ENCODE measurements at places on chromosomes 2 and 18.

DNA sequence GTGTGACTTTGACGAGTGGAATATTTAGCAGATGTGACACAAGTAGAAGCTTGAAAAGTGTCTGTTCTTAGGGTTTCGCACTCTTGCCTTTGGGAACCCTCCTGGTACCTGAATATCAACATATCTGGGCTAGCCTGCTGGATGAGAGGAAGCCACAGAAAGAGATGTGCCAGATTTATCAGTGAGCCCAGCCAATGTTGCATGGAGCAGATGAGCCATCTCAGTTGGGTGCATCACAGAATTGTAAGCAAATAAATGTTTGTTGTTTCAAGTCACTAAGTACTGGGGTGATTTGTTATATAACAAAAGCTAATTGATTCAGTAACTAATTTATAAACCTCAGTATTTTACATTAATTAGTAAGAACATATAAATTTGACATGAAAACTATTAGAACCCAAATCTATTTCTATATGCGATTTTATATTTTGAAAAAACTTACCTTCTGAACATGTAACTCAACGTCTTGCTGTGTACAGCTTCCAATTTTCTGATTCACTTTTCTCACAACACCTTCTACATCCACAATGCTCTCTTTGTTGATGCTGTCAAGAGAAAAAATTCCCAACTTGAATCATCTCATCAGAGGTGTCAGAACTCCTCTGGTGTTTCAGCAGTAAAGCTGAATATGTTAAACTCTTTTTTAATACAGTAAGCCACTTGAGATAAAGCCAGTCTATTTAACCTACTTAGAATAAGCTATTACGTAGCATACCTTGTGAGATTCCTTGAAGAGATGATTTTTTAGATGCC, 42.3 kb downstream of the DARS1 start:
- no peak for DNase-seq

GRCh38 chr2:7962161-7962560, 719.7 kb upstream of the ID2 start:
- no peak for DNase-seq

DNA sequence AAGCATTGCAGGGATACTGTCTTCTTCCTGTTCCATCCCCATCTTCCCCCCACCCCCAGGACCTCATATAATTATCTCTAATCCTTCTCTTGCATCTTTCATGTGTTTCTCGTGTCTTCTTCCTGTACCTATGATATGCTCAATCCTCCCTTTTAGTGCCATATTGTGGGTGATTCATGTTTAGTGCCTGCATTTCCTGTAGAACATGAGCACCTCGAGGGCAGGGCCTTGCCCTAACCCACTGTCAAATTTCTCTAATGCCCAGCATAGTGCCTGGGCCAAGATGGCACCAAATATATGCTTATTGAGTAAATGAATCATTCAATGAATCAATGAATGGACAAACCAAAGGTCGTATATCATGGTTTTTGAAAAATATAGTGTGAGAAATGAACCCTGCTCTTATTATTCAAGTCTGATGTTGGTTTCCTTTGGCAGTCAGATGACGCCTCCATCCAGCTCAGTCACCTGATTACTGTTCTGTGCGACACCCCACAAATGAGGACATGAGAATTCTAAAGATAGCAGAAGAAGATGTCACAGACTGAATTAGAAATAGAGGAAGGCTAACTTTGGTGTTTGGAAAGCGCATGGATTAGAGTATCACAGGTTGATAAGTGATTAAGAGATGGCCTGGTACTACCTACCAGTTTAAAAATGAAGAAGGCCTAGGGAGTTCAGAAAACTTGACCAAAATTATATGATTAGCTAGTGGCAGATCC, 278.4 kb downstream of the PRKCE start:
- DNase-seq = no peak

- peak; percentile 25 for DNase-seq
Measured at GRCh38 chr2:204530464-204530805, 14.8 kb upstream of the PARD3B start.

DNA sequence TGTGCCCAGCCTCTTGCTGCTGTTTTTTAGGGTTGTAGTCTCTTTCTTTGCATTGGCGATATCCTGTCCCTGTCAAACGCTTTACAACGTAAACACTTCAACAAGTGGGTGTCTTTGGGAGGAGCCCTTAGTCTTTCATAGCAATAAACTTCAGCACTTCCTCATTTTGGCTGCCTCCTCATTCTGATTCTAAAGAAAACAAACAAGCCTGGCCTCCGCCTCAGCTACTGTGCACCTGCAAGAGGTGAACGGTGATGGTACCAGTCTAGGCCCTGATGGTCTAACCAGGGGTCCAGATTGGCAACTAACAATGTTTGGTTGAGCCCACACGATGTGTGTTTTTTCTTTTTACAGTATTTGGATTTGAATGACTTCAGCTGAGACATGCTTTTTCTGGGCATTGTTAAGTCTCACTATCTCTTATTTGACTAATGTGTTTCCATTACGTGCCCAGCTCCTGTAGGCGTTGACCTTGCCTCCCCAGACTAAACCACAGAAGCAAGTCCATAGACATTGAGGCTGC, 53.2 kb upstream of the CUL3 start:
- no peak for DNase-seq

DNA sequence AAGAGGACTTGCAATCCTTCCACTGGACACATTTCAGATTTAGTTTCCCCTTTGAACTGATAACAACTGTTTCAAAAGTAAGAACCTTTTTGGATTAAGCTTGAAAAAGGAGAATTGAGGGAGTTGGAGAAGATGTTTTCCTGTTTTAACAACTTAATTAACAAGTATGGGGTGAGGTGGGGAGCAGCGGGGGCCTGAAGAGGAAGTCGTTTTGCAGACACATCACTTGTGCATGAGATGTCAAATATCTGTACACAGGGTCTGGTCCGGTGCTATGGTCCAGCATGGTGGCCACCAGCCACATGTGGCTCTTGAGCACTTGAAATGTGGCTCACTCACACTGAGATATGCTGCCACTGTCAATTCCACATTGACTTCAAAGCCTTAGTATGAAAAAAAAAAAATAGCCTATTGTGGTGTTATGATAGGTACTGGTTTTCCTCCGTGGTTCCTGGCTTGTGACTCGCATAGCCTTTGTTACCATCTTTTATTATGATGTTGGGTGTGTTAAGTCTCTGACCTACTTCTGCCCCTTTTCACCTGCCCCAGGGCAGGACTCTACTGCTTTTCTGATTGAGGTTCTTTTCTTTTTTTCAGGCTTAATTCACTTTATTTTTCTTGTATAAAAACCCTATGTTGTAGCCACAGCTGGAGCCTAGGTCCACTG, 205.5 kb downstream of the BCL2 start:
- DNase-seq = no peak

DNA sequence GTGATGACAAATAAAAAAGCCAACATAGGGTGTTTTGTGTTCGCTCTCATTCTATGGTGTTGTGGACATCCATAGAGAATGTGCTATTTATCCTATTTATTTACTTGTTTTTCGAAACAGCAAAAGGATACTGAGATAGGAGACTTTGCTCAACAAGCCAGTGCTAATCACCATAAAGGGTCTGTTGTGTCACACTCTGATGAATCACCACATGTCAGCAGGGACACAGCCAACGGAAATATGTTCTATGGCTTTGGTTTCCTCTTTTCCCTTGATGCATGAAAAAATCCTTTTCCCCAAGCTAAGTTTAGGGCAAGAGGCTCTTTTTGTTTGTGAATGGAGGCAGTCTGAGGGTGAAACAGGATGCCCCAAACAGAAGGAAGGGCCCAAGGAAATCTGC, 154.3 kb downstream of the RNF152 start:
- DNase-seq = peak; percentile 18

GRCh38 chr18:25734336-25734735, 356.1 kb downstream of the SS18 start:
- no peak for DNase-seq

GRCh38 chr2:231745303-231746038, 35.6 kb downstream of the PDE6D start:
- DNase-seq = no peak

- DNase-seq = no peak
Measured at GRCh38 chr2:167579826-167580225, 667.6 kb downstream of the STK39 start.

GRCh38 chr18:32040936-32041335, 22.3 kb downstream of the RNF125 start:
- no peak for DNase-seq

- DNase-seq = no peak
Measured at GRCh38 chr2:241116606-241117560, 14.8 kb upstream of the MTERF4 start.

- DNase-seq = no peak
Measured at GRCh38 chr2:168315331-168316072, 68.1 kb upstream of the STK39 start.

DNA sequence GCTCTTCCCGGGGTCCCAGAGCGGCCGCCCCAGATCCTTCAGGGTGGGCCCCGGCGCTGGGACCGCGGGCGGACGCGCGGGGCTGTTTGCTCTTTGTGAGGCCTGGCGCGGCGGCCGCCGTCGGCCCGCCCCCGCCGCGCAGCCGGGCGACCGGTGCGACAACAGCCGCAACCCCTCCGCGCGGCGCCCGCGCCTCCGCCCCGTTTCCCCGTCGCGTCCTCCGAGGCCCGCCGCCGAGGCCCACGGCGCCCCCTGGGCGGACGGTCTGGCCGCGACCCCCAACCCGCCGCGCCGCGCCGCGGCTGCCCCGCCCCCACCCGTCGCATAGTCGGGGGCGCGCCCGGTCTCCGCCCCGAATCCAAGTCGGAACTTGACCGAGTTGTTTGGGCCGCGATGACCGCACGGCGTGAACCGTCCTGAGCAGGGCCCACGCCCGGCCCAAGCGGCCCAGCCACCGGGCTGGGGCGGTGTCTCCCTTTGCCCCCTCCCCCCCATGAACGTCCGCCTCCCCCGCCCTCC, 448 bp downstream of the YPEL5 start:
- peak; percentile 49 for DNase-seq

DNA sequence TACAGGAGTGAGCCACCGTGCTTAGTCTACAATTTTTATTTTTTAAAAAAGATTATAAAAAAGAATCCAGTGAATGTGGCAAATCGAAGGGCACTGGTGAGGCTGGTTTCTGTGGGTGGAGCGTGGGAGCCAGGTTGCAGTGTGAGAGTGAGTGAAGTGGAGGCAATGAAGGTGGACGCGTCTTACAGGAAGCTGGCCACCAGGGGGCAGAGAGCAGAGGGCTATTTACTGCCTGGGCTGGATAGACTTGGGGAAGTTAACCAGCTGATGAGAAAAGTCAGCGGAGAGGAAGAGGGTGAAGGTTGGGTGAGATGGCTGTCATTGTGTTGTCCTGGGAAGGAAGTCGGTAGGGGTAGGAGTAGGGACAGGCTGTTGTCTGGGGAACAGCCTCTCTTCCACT, 6.8 kb downstream of the SCTR start:
- DNase-seq = peak; percentile 57

DNA sequence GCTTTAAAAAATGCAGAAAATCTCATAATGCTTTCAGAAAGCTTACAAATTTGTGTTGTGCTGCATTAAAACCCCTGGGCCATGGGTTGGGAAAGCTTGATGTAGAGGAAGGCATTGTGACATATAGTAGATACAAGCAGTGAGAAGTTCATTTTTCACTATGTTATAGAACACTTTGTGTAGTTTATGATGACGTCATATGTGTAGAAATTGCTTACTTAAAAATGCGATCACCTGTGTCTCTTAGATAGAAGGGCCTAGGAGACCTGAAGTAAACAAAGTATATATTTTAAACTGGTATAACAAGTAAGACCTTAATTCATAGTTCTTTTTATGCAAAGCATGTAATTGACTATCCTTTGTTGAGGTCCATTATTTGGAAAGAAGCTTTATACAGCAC, 393.5 kb downstream of the ARHGAP15 start:
- no peak for DNase-seq

GRCh38 chr2:168224346-168224745, 23.0 kb downstream of the STK39 start:
- DNase-seq = no peak

DNA sequence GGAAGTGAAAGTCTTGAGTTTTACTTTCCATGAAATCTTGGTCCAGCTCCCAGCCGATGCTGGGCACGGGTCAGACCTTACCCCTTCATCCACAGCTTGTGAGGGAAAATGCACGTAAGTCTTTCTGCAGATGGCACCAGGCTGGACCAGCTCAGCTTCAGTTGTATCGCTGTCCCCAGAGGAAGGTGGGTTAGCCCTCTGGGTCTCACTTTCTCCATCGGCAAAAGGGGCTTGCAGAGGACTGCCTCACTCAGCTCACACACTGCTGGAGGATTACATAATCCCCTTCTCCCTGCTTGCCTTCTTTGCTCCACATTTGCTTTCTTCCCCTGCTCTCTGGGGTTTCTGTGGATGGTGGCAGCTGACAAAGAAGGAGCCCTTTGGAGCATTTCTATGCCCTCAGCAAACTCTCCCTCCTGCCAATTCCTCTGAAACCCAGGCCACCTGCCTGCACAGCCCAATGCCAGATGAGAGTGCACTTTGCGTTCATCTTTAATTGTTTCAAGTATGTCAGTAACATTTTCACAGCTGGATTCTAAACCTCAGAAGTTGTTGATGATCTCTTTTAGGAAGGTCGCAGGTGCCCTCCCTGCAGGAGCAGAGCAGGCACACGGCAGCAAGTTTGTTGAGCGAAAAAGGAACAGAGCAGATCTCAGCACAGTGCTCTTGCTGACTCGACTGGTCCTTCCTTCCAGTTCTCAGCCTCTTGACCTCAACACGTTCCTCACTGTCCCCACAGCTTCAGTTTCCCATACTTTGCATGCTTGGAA, 155.6 kb upstream of the GLI2 start:
- DNase-seq = no peak

DNA sequence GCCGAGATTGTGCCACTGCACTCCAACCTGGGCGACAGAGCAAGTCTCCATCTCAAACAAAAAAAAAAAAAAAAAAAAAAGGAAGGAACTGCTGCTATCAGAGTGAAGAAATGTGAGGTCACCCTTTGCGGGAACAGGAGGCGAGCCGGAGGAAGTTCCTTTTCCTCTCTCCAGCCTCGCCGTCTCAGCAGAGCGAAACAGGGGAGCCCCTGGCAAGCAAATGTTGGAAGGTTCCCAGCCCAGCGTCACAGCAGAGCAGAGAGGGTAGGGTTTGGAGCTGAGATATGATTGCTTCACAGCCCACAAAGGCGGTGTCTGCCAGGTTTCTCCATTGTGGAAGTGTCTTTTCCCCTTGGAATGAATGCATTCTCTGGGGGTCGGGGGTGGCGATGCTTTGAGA, 28.5 kb downstream of the SLC20A1 start:
- no peak for DNase-seq

GRCh38 chr2:206343816-206344215, 69.4 kb downstream of the ZDBF2 start:
- no peak for DNase-seq

DNA sequence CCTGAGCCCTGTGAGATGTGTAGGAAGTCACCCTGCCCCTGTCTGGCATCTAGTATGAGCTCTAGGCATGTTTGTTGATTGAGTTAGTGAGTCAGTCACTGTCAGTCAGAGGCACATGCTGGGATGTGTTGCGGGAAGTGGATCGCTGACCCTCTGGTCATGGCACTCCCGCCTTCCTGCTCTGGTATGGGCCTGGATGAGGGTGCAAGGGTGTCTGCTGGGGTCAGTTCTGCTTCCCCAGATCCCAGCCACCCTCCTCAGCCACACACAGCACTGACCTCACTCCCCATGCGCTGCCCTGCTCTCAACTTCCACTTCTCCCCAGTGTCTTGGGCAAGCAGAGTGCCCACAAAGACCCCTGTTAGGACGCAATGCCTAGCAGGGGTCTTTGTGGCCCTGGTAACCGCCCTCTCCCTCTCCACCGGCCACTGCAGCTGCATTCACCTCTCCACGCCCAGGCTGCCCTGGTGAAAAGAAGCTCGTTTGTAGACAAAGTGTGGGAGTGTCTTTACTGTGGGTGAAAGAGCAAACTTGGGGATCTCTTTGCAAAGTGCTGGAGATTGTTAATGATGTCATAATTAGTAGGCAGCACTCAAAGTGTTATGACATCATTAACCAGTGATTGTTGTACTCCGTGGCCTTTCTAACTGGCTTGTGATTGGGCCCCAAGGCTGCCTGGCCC, 252.1 kb downstream of the LDLRAD4 start:
- no peak for DNase-seq
